ENCODE measurements at places on chromosomes 12 and 14.

- no peak for DNase-seq
These were observed 126.7 kb upstream of the AEBP2 start for GRCh38 chr12:19312637-19313036.

- no peak for DNase-seq
These were observed 101.4 kb upstream of the RTL1 start for GRCh38 chr14:101004954-101005353.

DNA sequence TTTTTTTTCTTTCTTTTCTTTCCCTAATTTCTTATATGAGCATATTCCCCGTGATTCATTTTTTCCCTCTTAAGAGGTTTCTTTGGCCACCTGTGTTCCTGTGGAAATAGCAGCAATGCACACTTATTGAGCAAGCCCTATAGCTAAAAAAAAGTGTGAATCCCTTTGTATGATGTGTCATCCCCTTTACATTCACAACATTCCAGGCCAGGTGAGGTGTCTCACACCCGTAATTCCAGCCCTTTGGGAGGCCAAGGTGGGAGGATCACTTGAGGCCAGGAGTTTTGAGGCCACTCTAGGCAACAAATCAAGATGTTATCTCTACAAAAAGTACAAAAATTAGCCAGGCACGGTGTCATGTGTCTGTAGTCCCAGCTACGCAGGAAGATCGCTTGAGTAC lies 700.4 kb upstream of the TBX3 start:
- DNase-seq = no peak

- DNase-seq = no peak
These were observed 45.3 kb upstream of the OXA1L start for GRCh38 chr14:22721213-22721612.

DNA sequence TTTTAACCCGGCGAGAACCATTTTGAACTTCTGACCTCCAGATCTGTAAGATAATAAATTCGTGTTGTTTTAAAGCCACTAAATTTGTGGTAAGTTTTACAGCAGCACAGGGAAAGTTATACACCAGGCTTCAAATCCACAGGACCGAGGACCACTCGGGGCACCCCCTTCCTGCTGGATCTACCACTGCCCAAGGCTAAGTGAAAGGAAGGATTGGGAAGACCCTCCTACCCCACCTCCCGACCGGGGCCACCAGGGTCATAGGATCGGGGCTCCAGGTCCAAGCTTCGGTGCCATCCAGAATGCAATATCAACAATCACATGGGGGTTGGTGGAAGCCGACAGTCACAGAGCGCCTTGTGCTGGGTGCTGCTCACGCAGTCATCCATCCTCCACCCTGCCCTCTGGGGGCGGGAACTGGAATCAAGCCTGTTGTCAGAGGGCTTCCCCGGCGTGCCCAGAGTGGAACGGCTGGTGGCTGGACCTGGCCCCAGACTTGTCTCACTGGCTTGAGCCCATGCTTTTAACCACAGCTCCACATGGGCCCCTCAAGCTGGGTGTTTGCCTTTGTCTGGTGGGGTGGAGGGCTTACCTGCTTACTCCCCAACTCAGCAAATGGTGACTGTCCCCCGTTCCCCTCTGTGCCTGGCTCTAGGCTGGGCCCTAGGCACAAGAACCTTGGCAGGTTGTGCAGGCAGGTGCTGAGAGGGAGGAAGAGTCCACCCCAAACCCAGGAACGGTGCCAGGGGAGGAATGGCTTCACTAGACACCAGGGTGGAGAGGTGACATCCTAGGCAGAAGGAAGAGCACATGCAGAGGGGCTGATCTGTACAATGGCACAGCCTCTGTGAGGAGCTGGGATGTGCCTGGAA lies 180.3 kb upstream of the RTL1 start:
- no peak for DNase-seq

DNA sequence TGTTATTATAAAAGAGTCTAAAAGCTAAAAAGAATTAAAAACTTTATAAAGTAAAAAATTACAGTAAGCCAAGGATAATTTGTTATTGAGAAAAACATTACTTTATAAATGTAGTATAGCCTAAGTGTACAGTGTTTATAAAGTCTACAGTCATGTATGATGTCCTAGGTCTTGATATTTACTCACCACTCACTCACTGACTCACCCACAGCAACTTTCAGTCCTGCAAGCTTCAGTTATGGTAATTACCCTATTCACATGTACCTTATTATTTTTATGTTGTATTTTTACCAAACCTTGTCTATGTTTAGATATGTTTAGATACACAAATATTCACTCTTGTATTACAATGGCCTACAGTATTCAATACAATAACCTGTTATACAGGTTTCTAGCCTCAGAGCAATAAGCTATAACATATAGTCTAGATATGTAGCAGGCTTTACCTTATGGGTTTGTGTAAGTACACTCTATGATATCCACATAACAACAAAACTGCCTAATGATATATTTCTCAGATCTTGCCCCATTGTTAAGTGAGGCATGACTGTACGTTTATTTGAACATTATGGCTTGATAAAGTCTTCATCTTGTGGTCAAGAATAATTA lies 113.7 kb upstream of the KITLG start:
- no peak for DNase-seq

DNA sequence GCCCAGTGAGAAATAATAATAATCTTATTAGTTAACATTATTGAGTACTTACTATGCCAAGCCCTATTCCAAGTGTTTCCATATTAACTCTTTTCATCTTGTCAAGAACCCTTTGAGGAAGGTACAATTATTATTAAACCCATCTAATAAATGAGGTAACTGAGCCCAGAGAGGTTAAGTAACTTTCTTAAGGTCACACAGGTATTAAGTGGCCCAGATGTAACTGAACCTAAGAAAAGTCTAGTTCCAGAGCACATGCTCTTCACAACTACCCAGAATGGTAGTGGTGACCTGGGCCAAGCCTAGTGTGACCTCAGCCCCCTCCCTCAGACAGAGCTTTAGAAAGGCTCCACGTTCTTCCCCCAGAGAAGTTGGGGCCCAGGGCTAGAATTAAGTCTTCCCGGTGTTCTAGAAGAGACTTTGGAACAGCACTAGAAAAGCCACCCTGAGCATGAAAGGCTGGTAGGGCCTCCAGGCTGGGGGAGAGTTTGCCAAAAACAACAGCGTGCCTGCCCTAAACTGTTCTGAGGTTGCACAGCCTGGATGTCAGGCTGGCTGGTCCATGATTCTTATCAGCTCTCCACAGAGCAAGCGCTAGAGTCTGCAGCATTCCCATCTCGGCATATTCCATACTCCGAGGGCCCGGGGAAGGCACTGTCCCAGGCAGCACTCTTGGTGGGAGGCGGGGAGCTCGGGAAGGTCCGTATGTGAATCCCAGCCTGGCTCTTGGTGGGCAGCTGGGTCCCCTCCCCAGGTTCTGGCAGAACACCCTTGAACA lies 41.3 kb upstream of the CTDSP2 start:
- DNase-seq = peak; percentile 55

DNA sequence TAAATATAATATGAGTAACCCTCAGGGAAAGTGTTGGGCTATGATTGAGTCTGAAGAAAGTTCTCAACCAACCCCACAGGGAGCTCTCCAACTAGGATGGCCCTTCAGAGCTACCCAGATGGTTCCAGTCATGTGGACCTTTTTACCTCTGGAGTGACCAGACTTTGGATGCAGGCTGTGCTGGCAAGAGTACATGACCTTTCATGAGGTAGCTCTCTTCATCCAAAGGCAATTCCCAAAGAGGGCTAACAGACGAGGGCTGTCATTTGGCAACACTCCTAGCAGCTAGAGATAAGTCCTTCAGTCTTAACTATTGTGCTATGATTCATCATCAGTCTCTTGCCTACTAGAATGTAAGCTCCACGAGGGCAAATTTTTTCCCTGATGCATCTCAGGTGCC lies 75.4 kb downstream of the DUSP6 start:
- DNase-seq = no peak

DNA sequence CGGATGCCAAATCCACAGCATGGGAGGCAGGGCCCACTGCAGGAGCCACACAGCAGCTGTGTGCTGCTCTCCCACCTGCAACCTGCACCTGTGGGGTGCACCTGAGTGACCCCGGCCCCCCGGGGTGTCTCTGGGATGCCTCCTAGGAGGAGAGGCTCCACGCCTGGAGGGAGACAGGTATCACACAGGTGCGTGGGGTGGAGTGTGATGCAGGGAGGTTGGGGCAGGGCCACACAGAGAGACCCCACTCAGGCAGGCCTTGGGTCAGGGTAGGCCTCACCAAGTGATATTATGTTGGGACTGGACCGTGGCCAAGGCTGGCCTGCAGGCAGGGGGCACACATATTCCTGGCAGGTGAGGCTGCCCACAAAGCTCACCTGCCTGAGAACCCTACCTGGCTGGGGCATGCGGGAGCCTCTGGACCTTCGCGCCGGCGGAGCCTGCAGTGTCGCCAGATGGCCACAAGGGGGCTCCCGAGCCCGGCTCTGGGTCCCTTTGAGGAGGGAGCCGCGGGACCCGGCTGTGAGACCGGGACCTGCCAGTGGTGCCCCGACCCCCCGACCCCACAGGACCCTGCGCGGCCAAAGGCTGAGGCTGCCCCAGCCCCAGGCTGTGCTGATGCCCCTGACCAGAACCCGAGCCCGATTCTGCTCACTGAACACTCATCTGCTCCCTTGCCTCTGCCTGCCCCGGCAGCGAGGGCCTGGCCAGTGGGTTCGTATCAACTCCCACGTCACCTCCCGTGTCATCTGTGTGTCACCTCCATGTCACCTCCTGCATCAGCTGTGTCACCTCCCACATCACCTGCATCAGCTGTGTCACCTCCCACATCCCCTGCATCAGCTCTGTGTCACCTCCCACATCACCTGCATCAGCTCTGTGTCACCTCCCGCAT lies 11.4 kb downstream of the TMEM121 start:
- DNase-seq = no peak

GRCh38 chr12:22321638-22322037 lies 12.9 kb downstream of the ST8SIA1 start:
- DNase-seq = no peak

DNA sequence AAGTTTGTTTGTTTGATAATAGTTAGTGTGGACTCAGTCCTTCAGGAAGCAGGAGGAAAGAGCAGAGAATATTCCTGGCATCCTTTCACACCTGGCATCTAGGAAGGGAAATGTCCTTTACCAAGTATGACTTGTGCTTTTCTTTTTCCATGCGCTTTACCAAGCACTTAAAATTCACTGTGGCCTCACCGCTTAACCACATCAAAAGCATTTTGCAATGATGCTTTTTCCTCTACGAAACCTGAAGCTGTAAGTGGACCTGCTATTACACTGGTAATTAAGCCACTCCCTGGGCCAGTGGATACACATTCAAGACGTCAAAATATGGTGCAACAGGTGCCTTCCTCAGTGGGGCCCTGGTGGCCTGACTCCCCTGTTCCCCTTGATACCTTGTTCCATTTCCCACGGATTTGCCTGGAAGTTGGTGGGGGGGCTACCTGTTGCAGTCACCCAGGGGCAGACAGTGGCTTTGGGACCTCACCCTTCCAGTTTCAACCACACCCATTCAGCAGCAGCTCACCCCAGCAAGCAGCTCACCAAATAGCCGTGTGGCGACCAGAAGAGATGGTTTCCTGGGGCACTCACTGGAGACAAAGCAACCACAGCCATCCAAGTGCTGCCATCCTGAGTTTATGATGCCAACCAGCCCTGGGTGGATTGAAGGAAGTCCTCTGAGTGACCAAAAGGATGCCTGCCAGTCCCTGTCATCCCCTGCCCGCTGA lies 14.2 kb upstream of the FZD10 start:
- no peak for DNase-seq

DNA sequence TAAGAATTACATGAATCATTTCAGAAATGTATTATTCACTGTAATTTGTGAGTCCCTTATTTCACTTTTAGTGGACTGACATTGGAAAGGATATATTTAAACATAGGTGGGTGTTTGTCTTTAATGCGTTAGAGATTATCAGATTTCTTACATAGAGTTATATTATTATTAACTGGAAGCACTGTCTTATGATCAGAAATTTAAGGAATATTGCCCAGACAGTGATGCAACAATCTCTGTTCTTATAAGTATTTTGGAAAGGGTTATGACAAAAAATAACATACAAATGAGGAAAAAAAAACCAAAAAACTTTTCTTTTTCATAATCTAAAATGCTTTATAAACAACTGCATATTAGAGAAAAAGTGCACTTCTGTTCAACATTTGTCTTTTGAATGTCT lies 836.6 kb downstream of the SLC6A15 start:
- no peak for DNase-seq

GRCh38 chr12:57614178-57614947 lies 3.1 kb downstream of the ARHGEF25 start:
- DNase-seq = no peak

GRCh38 chr12:106886932-106887331 lies 68.8 kb upstream of the TMEM263 start:
- DNase-seq = no peak

DNA sequence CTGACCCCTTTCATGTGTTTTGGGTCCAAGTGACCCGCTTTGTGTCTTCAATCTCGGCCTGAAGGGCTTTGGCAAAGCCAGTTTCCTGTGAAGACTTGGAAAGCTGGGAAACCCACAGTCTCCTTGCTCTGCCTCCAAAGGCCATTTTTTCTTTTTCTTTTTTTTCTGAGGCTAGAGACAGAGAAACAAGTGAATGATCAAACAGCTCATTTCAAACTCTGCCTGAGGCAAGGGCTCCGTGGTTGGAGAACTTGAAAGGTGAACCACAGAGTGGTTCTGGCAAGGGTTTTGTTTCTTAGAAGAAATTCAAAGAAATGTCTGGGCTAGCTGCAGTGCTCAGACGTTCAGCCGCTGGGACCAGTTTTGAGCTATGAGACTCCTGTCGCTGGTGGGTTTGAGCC lies 62.7 kb downstream of the ERH start:
- no peak for DNase-seq

DNA sequence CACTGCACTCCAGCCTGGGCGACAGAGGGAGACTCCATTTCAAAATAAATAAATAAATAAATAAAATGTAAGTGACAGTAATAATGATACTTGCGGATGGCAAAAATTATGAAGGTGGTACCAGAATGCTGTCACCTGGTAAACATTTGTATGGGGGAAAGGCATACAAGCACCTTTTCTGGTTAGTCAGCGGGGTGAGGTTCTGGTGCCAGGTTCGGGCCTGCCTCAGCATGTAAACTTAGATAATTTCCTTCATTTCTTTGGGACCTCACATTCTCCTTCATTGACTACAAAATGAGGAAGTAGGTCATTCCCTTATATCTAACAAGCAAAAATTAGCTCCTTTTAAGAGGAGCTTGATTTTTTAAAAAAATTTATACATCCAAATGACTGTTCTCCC lies 10.8 kb downstream of the VTI1B start:
- no peak for DNase-seq

- DNase-seq = no peak
These were observed 322.9 kb downstream of the TMEM117 start for GRCh38 chr12:44158746-44159145.

GRCh38 chr12:7161811-7162210 lies 27.7 kb upstream of the PEX5 start:
- DNase-seq = no peak

- no peak for DNase-seq
These were observed 268.9 kb downstream of the SUDS3 start for GRCh38 chr12:118645219-118645618.

- no peak for DNase-seq
These were observed 6.0 kb upstream of the GTSF1 start for GRCh38 chr12:54479421-54479820.

- DNase-seq = no peak
These were observed 6.2 kb downstream of the SLC41A2 start for GRCh38 chr12:104951759-104952509.

Measured in dermis microvascular lymphatic vessel endothelial cell (primary cell).